Activated CD8-positive, alpha-beta memory T cell treated with anti-CD3 and anti-CD28 coated beads, Interleukin-2, amount 50 U/mL, for 48 hours (primary cell): ENCODE measurements at places on chromosomes 1 and 21.

DNA sequence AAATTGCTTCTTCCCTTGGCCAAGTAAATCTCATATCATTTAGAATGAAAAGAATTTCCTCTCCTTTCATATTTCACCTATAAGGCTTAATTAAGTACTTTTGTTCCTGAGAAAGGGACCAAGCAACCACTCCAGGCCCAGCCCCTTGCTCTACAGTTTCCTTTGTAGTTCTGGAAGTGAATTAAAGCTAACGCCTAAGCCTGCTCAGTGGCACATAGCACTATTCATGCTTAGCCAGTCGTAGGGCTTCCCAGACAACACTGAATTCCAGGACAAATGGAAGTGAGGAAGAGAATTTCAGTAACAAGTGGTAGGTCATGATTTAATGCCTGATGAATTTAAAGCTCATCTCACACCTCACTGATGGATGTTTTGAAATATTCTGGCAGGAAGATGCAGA, 73.3 kb downstream of the RPAP2 start:
- no peak for DNase-seq

GRCh38 chr1:151425103-151425502, 25.7 kb downstream of the PSMB4 start:
- no peak for DNase-seq

DNA sequence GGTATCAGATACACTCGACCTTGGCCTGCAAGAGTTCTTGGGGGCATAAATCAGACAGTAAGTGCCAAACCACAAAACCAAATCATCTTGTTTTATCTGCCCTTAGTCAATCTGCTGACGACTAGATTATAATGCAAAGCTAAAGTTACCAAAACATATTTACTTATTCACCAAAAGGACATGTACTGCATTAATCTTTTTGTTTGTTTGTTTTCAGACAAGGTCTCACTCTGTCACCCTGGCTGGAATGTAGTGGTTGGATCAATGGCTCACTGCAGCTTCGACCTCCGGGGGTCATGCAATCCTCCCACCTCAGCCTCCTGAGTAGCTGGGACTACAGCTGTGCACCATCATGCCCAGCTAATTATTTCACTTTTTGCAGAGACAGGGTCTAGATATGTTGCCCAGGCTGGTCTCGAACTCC, 114.7 kb downstream of the APP start:
- DNase-seq = no peak

DNA sequence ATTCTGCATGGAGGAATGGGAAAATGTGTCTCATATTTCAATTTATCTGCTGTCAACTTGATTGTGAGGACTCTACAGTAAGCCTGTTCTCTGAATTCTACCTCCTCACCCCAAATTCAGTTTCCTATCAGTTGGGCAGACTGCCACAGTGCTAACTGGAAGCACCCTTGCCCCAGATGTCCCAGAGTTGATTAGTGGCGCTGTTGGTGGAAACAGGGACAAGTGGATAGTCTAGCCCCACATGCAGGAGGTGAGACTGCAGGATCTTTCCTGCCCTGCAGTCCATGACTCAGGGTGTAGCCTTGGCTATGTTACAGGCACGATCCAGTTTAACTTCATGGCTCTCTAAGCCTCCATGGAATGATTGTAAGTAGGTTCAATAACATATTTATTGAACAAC, 22.1 kb downstream of the ADAM30 start:
- DNase-seq = no peak

GRCh38 chr1:71080230-71080738, 551 bp downstream of the ZRANB2 start:
- DNase-seq = no peak

- DNase-seq = no peak
These were observed 10.0 kb upstream of the OTUD3 start for GRCh38 chr1:19872190-19872589.

DNA sequence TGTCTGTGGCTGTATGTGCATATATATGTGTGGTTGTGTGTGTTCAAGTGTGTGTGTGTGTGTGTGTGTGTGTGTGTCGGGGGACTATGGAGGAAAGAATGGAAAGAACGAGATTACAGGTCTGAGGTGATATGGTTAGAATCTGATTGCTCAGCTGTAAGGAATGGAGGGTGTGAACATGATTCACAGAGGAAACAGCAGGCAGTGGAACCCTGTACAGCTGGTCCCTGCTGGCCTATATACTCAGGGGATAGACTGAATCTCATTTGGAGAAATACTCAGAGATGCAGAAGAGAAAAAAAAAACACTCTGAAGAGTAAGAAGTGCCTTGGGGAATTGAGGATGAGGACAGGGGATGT, 180.1 kb upstream of the ESRRG start:
- DNase-seq = no peak

DNA sequence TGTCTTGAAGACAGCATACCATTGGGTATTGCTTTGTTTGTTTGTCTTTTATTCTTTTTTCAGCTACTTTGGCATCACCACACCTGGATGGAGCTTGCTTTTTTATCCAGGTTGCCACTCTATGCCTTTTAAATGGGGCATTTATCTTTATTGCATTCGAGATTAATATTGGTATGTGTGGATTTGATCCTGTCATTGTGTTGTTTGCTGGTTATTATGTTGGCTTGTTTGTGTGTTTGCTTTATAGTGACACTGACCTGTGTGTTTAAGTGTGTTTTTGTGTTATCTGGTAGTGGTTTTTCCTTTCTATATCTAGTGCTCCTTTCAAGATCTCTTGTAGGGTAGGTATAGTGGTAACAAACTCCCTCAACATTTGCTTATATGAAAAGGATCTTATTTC, 24.9 kb upstream of the KCNH1 start:
- DNase-seq = no peak

GRCh38 chr1:54064299-54064698, 10.9 kb downstream of the TCEANC2 start:
- DNase-seq = no peak

DNA sequence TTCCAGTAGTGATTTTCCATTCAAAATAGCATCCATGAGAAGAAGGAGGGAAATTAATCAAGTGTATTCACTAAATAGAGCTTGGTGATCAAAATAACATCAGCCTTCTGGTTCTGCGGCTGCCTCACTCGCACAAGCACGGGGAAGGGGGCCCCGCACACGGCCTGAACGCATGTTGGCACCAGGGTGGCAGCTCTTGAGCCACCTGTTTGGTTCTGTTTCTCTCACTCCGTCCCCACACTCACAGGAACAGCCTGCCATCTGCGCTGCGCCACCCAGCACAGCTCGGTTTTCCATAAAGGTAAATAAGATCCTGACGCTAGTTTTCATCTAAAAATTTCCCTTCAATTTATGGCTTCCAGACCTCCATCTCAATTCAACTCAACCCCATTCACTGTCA, 49.4 kb downstream of the TIAM1 start:
- DNase-seq = no peak

GRCh38 chr1:240258910-240259309, 167.2 kb downstream of the FMN2 start:
- no peak for DNase-seq

DNA sequence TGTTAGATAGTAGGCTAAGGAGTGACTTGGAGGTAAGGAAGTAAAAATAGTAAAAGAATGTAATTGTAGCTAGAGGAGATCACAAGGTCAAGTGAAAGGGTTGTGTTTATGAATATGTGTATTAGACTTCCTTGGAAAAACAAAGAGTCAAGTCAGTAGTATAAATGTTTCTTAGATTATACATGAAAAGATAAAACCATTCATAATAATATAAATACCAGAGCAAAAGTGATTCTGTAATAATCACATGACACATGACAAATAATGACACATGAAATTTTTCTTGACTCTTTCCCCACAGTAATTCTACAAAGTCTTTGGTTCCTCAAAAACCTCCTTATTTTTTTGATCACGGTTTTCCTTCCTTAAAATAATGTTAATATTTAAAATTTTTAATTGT, 56.4 kb downstream of the IVNS1ABP start:
- DNase-seq = no peak

DNA sequence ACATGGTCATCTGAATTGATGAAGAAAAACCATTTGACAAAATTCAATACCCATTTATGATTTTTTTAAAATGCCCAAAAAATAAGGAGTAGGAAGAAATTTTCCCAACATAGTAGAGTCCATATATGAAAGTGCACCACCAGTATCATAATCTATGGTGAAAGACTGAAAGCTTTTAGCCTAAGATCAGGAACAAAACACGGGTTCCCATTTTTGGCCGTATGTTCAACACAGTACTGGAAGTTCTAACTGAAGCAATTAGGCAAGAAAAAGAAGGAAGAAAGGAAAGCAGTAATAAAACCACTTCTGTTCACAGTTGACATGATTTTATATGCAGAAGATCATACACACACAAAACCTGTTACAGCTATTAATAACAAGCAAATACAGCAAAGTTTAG, 227.8 kb upstream of the RAB4A start:
- no peak for DNase-seq

DNA sequence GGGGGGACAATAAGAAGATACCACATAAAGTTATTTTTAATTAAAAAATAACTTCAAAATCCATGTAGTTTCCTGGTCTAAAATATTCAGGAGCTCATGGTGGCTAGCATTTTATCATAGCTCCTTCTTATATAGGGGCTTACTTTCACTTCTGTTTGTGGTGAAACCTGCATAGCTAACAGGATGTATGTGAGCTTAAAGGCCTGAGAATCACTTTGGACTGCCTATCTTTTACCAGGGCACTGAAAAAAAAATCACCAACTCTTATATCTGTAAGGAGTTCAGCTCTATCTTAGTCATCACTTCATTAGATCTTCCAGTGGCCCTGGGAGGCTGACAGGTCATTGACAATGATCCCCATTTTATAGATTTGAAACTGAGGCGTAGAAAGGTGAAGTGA, 21.3 kb downstream of the UROD start:
- DNase-seq = no peak

DNA sequence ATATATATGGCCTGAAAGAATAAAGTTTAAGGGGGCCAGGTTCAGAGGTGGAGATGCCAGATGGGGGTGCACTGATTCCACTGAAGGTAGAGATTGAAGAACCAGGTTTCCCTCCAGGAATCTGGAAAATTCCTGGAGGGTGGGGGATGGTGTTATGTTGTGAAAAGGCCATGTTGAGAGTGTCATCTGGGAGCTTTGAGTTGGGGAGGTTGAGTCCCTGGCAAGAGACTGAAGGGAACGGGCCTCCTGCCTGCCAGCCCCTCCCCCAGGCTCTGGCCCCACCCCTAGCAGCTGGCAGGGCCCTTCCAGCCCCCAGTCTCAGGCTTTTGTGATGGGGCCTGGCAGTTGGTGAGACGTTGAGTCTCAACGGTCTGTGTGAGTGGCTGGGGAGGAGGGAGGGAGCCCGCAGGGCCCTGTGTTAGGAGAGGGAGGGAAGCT, 4.1 kb downstream of the PTPRU start:
- DNase-seq = no peak

GRCh38 chr1:40740039-40740996, 43.3 kb upstream of the KCNQ4 start:
- DNase-seq = no peak

- no peak for DNase-seq
These were observed 54.4 kb upstream of the B3GALNT2 start for GRCh38 chr1:235558621-235559169.

DNA sequence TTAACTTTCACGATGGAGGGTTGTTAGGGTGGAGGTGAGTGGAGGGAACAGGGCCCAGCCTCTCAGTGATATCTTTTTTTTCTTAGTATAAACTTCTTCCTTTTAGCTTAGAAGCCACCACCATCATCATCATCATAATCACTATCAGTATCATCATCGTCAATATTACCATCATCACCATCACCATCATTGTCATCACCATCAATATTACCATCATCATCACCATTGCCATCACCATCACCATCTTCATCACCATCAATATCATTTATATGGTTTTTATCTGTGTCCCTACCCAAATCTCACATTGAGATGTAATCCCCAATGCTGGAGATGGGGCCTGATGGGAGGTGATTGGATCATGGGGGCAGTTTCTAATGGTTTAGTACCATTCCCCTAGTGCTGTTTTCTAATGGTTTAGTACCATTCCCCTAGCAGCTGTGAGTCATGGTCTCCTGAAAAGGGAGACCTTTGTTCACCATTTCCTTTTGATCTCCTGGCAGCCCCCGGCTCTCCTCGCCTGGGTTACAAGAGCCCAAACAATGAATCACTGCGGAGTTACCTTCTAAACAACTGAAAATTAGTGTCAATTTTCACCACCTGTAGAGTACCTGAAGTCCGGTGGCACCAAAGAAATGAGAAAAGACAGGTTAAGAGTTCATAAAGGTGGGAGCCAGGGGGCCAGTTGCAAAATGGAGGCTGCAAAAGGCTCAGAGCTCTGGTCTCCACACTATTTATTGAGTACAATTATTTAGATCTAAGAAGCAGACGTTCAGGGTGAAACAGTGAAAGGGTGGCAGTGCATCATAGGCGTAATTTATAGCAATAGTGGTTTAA, 3.1 kb upstream of the PLA2G2E start:
- no peak for DNase-seq
